ENCODE measurements at places on chromosomes 1 and 21.

DNA sequence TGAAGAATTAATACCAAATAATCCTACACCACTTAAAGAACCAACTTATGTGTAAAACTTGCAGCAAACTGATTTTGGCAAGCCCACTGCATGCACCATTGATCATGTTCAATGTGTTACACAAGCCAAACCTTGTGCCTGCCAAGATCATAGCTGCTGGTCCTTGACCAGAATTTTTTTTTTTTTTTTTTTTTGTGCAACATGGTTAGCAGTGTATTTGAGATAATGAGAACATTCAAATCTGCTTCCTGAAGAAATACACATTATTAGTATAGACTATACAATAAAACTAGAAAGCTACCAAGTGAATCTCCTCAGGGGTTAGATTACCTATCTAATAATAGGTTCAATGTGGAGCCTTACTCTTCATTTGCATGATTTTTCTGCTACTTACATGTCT lies 421.0 kb downstream of the MRPL39 start:
- DNase-seq, result no peak

DNA sequence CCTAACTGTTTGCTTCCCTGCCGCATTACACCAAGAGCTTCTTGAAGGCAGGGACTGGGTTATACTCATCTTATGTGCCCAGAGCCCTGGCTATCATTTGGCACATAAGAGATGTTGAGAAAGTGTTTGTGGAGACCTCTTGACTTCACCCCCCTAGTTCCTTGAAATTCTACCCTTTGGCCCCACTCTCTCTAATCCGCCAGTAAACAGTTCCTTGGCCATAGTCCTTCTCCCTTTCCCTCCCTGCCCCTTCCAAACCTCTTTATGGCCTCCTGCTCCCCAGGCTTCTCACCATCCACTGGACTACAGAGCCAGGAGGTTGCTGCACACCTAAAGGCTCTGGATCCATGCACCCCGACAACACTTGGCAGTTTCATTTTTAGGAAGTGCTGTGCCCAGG lies 1.5 kb upstream of the CDK18 start:
- DNase-seq, result no peak

DNA sequence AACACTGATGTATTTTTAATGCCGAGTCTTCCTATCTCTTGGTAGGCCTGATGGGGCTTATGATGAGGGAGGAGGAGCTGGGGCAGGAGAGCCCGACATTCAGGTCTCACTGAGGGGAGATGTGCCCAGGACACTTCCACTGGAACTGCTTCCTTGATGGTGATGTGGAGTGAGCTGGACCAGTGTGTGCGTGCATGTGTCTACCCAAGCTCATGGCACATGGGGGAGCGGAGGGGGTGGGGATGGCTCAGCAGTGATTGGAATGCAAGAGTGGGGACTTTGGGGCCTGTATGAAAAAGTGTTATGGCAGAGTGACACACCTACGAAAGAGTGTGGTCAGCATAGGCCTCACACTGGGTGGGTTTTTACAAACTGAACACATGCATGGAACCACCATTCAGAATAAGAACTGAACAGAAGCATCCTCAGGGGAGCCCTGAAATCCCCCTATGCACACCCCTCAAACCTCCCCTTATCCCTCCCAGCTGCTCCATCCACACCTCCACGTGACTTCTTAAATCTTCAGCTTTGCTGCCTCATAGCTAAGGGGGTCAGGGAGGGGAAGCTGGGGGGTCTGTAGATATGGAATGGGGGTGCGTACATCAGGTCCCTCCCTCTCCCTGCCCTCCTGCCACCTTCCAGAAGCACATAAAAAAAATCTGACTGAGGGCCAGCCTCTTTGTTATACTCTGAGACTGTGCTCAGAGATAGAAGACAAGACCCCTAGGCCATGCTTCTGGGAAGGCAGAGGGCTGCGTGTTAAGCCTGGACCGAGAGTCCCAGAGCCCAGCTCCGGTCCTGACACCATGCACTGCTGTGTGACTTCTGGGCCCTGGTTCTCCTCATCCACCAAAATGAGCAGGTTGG lies 11.6 kb downstream of the IL6R start:
- DNase-seq, result no peak

DNA sequence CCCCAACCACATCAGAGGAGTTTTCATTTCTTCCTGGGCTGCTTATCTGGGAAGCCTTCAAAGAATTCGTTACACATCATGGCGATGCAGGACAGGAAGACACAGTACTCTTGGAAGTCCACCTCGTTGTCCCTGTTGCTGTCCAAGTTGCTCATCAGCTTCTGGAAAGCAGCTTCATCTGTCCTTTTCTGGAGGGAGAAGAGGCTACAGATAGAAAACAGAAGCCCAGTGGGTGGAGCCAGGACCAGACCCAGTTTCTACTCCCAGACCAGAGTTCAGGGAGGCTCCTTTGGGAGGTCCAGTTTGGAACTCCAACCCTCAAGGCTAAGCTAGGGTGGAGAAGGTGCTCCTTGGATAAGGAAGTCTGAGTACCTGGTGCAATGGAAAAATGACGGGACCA lies 1.9 kb downstream of the S100A4 start:
- no peak for DNase-seq

GRCh38 chr1:71461416-71461815 lies 380.6 kb upstream of the ZRANB2 start:
- no peak for DNase-seq

DNA sequence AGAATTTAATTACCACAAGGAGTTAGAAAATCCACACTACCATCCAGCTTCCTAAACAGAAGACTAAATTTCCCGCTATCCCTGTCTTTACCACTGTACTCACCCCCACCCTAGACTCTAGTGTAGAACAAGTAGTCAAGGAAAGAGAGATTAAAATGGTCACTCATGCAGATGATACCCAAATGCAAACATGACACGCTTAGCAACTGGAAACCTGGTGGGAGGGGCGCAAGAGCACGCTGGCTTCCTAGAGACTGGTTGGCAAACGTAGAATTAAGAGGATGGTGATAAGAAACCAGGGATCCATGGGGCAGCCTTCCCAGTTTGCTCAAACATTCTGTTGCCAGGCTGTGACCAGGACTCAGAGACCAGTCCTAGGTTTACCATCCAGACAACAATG lies 9.9 kb upstream of the LDLRAD1 start:
- peak; percentile 38 for DNase-seq
